ENCODE measurements at places on chromosomes 7 and 10.

- DNase-seq: no peak
Observed at GRCh38 chr7:23491502-23491901, 21.2 kb upstream of the IGF2BP3 start.

DNA sequence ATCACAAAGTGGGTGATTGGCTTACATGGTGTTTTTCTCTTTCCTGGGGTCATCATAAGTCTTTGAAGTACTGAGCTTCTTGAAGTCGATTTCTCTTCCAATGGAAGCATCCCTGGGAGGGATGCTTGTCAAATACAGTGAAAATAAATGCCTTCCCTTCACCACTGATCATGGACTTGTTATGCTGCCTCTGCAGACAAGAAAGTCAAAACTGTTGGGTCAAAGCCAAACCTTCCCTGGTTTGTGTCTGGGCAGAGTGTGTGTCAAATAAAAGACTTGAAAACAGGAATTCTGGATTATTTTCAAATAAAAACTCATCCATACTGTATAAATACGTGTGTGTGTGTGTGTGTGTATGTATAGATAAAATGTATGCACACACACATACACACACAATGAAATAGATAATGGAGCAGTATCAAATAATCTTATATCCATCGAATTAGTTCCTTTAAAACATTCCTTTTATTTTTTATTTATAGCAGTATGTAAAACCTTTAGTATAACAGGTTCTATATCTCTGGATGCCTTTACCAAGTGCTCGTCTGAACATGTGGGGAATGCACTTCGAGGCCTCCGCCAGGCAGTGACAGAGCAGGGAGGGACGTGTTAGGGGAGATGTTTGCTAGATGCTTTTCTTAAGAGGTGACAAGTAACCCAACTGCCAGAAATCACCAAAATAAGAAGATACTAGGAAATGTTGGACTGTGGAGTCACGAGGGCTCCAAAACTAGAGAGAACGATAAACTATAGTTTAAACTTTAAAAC is 27.2 kb upstream of the WNT16 start:
- DNase-seq: no peak

GRCh38 chr7:31873816-31874597 is 187.0 kb downstream of the PPP1R17 start:
- DNase-seq: no peak

DNA sequence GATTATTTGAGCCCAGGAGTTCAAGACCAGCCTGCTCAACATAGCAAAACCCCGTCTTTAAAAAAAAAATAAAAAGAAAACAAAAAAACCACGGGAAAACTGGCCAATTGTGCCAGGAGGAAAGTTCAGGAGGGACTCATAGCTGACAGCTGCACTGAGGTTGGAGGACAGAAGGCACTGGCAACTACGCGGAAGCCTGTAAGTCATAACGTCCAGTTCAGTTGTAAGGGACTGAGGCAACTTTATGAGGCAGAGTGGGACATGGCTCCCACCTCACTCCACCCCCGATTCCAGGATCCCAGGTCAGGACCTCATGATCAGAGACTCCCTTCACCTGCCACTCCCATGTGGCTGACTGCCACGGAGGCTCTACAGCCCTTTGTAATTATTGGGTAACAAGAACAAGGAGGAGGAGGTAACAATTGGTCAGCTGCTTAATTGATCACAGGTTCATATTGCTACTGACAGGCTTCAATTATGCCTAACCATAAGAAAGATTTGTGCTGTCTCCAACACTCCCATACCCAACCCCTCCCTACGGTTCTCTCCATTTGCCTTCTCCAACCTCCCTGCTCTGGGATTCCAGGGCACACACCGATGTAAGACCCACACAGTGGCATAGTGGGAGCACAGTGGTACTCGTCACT is 1.9 kb upstream of the CCL24 start:
- no peak for DNase-seq

DNA sequence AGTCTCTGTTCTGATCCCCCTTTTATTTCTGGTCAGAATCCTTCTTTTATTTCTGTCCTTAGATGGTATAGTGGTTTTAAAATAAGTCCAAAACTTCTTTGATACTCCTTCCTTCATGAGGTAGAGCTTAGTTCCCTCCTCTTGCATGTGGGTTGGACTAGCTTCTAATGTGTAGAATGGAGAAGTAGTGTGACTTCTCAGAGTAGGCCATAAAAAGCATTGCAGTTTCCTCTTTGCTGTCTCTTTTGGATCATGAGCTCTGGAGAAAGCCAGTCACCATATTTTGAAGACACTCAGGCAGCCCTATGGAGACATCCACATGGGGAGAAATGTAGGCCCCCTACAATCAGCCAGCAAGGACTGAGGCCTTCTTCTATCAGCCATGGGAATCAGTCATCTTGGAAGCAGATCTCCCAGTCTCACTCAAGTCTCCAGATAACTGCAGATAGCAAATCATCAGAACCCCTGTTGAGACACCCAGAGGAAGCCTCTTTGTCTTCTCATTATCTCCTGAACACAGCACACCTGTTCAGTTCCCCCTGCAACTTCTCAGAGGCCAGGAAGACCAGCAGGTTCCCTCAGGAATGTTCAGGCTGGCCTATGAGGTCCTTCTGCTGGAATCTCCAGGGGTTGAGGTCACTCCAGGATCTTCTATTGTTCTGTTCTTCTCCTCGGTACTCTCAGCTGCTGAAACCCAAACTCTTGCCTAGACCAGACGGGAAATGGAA is 511.9 kb upstream of the ZMIZ1 start:
- DNase-seq: no peak

DNA sequence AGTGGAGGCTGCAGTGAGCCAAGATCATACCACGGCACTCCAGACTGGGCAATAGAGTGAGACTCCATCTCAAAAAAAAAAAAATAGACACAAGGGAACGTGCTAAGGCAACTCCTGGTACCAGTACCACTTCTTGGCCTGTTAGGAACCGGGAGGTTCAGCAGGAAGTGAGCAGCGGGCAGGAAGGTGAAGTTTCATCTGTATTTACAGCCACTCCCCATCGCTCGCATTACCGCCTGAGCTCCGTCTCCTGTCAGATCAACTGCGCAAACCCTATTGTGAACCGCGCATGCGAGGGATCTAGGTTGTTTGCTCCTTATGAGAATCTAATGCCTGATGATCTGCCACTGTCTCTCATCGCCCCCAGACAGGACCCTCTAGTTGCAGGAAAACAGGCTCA is 69.9 kb upstream of the FOXK1 start:
- DNase-seq: no peak

DNA sequence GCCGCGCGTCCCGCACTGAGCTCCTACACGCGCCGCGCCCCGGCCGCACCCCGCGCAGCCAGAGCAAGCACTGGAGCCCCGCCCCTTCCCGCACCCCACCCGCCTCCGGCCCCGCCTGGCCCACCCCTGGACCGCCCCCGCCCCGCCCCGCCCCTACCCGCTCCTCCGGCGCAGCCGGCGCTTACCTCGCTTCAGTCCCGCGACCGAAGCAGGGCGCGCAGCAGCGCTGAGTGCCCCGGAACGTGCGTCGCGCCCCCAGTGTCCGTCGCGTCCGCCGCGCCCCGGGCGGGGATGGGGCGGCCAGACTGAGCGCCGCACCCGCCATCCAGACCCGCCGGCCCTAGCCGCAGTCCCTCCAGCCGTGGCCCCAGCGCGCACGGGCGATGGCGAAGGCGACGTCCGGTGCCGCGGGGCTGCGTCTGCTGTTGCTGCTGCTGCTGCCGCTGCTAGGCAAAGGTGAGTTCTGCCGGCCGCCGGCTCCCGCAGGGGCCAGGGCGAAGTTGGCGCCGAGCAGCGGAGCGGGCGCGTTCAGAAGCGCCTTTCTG is at the start of gene RET:
Gene RET (plus strand): TSS at position 194 of the 545 bp plus-strand sequence. CDS start 190 bp downstream, at position 384.
- no peak for DNase-seq
